ENCODE measurements at places on chromosomes 3 and 15.

DNA sequence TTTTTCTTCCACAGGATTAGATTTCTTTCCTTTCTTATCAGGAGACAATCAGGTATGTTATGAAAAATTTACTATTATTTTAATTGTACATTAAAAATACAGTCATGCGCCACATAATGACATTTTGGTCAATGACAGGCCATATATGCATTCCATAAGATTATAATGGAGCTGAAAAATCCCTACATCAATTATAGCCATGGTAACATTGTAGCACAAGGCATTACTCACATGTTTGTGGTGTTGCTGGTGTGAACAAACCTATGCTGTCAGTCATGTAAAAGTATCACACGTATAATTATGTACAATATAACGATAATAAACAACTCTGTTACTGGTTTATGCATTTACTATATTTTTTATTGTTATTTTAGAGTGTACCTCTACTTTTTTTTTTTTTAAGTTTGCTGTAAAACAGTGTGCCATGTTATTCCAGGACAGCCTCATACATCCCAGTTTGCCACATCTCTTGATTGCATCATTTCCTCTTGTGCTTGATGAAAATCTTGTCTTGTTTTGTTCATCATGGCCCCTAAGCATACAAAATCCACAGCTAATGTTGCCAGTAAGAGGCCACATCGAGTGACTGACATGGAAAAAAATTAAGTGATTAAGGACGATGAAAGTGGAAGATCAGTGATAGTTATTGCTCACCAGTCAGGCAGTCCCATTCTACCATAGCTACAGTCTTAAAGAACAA is 21.4 kb downstream of the CALML4 start:
- no peak for DNase-seq

- no peak for DNase-seq
Observed at GRCh38 chr3:30704931-30705890, 98.8 kb downstream of the TGFBR2 start.

DNA sequence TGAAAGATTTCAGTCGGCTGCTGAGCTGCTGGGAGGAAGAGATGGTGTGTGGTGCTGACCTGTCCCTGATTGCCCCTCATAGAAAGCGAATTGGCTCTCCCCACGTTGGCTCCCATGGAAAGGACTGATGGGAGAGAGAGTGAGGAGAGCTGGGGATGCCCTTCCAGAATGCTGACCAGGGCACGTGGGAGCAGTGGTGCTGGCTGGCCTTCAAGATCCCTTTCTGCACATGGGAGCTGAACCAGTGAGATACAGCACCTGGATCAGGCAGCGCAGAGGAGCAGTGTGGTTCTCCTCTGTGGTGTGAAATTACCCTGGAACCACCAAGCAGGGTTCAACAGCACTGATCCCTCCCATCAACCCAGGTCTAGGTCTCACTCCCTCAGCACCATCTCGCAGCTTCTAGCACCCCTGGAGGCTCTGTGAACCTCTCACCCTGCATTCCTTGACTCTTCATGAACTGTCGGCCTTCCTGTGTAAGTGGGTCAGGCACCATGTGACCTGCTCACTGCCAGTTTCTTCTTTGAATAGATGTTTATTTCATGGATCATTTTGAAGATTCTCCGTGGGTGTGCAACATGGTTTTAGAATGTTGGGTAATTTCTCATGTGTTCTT is 55.7 kb downstream of the CACNA1D start:
- no peak for DNase-seq

- no peak for DNase-seq
Observed at GRCh38 chr15:51750792-51751696, at the start of gene TMOD2. Gene TMOD2, plus strand, starts transcription at chr15:51751597. Its CDS starts 14,845 bp downstream, at chr15:51766442.
